Cardiac muscle cell (in vitro differentiated cells and primary cell): ENCODE measurements at places on chromosomes 1 and 21.

- no peak for DNase-seq
Observed at GRCh38 chr1:235549351-235550139, 45.3 kb upstream of the B3GALNT2 start.

DNA sequence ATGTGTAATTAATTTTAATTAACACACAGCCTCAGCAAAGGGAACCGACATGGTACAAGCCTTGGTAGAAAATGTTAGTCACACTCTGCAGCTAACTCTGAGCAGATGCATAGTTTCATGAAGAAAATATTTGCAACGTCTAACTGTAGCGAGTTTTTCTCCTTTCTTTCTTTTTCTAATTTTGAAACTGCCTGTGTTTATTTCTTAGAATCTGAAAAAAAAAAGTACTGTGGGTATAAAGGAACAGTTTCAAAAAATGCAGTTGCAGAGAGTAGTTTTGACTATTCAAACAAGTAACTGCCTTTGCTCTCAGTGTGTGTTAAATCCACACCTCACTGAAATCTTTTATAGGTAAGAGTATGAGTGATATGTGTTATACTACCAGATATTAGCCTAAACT is 149.9 kb upstream of the C1orf105 start:
- DNase-seq, result no peak

DNA sequence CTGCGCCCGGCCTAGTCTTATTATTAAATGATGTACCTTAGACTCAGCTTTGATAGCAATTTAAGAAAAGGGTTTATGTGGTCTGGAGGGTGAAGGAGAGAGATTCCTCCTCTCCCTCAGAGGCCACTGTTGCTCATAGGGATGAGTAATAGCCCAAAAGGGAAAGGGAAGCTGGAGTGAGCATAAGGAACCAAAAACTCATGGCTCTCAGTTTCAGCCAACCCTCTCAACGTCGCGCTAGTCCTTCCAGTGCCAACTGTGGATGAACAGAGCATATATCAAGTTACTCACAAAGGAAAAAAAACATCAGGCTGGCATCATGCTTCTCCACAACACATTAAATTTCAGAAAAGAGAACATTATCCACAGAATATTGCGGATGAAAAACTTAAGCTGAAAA is 8.3 kb upstream of the GPR89B start:
- DNase-seq, result no peak

GRCh38 chr1:65998763-65999583 is 206.3 kb downstream of the PDE4B start:
- no peak for DNase-seq

- DNase-seq, result no peak
Observed at GRCh38 chr1:170800812-170801211, 134.5 kb upstream of the MROH9 start.

GRCh38 chr1:160830321-160831153 is 32.1 kb downstream of the CD244 start:
- peak; percentile 86 for DNase-seq

GRCh38 chr1:40096646-40096976 is 441 bp downstream of the PPT1 start:
- no peak for DNase-seq
